D721Med (cell line): ENCODE measurements at places on chromosomes 16 and 17.

- no peak for DNase-seq
Observed at GRCh38 chr16:75237398-75238131, 13.9 kb downstream of the BCAR1 start.

- no peak for DNase-seq
Observed at GRCh38 chr17:81309140-81309858, 14.2 kb upstream of the SLC38A10 start.

DNA sequence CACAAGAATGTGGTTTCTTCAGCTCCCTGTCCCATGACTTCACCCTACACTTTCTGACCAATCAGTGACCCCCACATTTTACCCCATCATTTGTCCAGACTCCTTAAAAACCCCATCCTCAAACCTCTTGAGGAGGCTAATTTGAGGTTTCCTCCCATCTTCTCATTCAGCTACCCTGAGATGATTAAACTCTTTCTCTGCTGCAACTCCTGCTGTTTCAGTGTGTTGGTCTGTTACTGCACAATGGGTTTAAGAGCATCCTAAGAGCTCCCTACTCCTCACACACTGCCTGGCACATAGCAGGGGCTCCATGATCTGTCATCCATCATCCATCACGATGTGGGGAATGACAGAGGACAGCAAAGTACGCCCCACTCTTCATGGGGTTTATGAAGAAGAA, 212.6 kb downstream of the SLC39A11 start:
- DNase-seq: no peak

- DNase-seq: no peak
Observed at GRCh38 chr17:226108-227077, 44.9 kb upstream of the DOC2B start.

DNA sequence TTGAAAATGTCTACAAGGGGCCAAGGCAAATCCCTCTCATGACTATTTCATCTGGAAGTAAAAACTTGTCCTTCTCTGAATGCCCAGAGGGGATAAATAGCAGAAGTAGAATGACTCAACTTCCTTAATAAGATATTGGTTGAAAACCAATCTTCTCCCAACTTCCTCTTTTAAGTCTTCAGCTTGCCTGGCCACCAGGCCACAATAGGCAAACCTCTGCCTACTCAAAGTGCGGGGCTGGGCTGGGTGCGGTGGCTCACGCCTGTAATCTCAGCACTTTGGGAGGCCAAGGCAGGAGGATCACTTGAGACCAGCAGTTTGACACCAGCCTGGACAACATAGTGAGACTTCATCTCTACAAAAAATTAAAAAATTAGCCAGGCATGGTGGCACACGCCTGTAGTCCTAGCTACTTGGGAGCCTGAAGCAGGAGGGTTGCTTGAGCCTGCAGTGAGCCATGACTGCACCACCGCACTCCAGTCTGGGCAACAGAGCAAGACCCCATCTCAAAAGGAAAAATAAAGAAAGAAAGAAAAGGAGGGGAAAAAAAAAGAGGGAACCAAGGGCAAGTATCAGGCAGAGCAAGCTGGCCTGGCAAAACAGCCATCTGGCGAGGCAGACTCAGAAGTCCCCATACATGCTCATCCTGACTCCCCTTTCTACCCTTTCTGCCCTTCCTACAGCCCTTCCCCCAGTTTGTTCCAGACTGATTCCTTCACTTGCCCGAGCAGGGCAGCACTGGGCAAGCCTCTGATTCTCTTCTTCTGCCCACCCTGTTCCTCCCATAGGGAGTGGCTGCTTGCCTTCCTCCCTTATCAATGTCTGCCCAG, 20.6 kb downstream of the MAP3K14 start:
- no peak for DNase-seq

- no peak for DNase-seq
Observed at GRCh38 chr17:57350266-57350665, 93.9 kb downstream of the MSI2 start.
